Fibroblast of mammary gland (primary cell): ENCODE measurements at places on chromosomes 5 and 9.

- DNase-seq = no peak
Measured at GRCh38 chr5:109571785-109572184, 117.9 kb upstream of the MAN2A1 start.

GRCh38 chr9:134983074-134983473, 65.4 kb upstream of the FCN1 start:
- DNase-seq = peak; percentile 17

GRCh38 chr9:14027116-14027800, 286.7 kb downstream of the NFIB start:
- no peak for DNase-seq

DNA sequence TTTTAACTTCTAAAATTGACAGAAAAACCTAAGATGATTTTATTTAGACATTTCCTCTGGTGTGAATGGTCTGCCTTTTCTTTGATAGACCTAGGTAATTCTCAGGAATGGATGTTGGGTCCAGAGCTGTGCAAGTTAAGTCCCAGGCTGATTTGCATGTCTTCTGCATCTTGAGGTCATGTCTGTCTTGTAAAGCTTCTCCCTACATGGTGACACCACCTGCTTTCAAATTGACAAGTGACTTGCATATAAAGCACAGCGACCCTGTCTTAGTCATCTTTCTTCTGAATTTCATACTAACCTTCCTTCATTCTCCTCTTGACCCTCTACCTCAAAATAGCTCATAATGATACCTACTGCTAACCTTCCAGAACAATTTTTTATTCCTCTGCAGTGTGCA, 29.2 kb downstream of the OSTF1 start:
- no peak for DNase-seq

GRCh38 chr5:145976431-145977155, 40.2 kb downstream of the SH3RF2 start:
- no peak for DNase-seq

- peak; percentile 42 for DNase-seq
Measured at GRCh38 chr9:76592091-76592973, 133.3 kb downstream of the GCNT1 start.

DNA sequence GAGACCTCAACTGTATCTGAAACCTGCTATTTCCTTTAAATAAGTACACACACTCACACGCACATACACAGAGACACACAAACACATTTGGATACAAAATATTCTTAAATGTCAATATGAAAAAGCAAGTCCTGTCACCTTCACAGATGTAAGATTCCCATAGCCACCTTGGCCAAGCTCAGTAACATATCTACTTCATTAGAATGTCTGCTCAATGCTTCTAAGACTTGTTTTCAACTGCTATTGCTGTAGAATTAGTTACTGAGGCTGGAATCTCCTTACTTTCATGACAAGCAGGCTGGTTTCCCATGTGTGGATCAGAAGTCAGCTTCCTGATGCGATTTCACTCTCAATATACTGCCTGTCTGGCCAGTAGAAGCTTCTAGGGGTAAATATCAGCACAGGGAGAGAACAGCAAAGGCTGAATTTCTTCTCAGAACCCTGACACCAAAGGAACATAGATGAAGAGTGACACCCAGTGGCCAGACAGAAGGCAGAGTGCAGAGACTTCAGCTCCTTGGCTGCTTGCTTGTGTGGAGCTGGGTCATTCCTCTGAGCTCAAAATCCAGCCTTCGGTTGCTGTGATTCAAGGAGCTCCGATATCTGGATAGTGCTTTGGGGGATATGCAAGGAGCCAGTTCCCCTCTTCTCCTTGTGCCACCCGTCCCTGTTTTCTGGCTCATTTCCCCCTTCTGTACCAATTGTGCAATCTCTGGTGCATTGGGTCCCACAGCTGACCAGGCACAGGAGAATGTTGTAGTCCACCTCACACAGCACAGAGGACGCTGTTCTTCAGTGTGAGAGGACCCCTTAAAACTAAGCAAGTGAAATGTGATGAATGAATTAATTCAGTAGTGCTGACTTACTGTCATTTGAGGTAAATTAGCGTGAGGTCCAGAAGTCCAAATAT, 26.6 kb upstream of the ABLIM3 start:
- peak; percentile 86 for DNase-seq

DNA sequence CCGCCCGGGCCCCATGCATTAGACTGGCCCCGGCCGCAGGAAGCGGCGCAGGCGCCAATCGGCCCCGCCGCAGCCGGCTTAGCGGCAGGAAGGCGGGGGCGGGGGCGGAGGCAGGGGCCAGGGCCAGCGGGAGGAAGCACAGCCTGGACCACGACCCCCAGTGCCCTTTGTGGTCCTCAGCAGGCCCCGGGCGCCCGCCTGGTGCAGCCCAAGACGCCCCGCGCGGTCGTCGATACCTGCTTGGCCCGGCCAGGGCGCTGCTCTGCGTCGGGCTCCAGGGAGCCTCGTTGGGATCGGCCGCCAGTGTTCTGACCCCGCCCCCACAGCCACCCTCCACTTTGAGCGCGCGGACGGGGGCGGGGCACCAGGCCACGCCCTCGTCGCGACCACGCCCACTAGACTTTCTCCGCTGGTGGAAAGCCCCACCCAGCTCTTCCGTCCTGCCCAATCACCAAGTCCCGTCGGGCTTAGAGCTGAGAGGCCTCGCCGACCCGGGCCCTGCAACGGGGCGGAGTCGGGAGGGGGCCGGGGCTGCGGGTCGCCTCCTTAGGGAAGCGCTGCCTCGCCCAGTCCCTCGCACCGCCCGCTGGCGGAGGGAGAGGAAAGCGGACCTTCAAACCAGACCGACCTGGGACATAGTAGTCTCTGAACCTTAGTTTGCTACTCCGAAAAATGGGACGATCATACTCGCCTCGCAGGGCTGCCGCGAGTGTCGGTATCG, at the start of gene PDLIM7:
Gene PDLIM7, minus strand, starts transcription at position 313 of the 721 bp plus-strand sequence. CDS start 1,092 bp downstream, outside the sequence.
- peak; percentile 96 for DNase-seq

DNA sequence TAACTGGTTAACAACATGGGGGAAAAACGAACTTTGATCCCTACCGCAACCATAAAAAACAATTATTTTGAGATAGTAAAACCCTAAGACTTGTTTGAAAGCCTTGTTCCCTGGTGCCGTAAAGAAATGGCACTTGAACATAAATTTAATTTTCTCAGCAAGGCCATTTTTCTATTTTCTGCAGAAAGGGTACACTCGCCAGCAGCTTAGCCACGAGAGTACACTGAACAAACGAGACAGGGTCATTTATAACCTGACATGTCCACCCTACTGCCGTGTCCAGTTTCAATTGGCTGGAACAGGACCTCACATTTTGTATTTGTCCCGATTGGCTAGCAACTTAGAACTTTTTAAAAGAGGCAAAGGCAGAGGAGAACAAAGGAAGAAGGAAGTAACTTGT, 26.8 kb downstream of the FBXW11 start:
- no peak for DNase-seq

GRCh38 chr5:123976379-123977033, 464.5 kb downstream of the CSNK1G3 start:
- no peak for DNase-seq

GRCh38 chr5:37900692-37901091, 60.9 kb upstream of the GDNF start:
- DNase-seq = peak; percentile 76

DNA sequence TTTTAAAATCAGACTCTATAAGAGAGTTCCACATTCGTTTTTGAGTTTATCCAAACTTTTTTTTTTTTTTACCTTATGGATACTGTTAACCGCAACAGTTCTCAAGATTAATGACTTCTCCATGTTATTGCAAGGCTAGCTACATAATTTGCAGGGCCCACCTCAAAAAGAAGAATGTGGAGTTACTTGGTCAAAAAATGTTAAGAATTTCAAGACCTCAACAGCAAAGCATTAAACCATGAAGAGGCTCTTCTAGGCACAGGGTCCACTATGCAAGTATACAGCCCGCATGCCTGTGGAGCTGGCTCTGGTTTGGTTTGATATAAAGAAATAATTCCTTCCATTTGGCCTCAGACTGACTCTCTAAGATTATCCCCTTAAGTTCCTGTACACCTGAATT, 133.3 kb upstream of the TLX3 start:
- no peak for DNase-seq

DNA sequence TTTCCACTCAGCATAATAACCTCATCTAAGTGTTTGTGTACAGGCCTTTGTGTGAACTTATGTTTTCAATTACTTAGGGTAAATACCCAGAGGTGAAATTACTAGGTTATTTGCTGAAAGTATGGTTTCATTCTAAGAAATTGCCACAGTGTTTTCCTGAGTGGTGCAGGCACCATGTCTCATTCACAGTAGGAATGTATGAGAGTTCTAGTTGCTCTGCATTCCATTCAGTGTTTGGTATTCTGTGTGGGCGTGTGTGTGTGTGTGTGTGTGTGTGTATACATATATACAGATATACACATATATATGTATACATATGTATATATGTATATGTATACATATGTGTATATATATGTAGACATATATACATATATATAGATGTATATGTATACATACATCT, 8.8 kb upstream of the SVEP1 start:
- DNase-seq = no peak

DNA sequence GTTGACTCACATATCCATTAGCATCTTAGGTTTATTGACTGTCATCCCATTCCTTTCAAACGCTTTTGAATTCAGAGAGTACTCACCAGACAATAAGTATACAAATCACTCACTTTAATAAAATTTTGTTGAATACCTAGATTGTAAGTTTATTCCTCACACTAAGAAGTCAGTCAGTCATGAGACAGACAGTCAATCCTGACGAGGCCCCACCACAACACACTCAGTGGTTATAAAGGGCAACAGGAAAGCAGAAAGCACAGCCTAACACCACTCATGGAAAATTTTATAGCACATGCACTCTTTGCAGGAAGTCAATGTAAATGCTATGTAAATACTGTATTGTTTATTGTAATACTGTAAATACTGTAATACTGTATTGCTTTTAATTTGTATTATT, 176.3 kb upstream of the PTGER4 start:
- no peak for DNase-seq

GRCh38 chr5:40223884-40224402, 455.8 kb upstream of the PTGER4 start:
- DNase-seq = peak; percentile 95

DNA sequence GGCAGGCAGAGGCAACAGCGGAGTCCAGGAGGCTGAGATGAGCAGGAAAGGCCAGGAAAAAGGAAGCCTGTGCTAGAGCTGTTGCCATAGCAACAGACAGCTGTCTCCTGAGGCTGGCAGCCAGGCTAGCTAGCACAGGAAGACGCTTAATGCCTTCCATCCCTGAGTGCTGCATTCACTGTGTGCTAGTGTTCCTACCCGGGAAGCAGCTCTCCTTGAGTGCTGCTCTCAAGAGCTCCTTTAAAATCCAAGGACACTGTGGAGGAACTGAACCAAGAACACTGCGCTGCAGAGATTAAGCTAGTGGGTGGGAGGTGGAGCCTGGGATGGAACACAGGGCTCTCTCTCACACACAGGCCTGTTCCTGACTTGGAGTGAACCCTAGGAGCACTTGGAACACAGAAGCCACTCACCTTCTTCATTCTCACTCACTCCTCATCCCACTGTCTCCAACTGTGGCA, 53.5 kb upstream of the IL7R start:
- peak; percentile 72 for DNase-seq

GRCh38 chr9:14627513-14627912, 65.7 kb downstream of the ZDHHC21 start:
- no peak for DNase-seq

DNA sequence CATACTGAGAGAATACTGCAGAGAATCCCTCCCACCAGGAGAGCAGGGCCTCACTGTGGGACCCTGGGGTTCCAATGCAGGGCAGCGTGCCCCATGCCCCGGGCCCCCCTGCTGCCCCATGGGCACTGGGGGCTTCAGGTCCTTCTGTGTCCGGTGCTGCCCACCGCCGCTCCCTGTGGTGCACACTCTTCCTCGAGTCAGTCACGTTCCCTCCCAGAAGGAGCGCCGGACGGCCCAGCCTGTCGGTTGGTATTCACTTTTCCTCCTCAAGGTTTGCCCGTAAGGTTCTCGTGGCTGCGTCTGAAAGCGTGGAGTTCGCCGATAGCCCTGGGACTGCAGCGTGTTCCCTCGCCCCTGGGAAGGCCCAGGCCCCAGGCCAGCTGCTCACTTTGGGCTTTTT, 48.1 kb upstream of the FCN2 start:
- no peak for DNase-seq

DNA sequence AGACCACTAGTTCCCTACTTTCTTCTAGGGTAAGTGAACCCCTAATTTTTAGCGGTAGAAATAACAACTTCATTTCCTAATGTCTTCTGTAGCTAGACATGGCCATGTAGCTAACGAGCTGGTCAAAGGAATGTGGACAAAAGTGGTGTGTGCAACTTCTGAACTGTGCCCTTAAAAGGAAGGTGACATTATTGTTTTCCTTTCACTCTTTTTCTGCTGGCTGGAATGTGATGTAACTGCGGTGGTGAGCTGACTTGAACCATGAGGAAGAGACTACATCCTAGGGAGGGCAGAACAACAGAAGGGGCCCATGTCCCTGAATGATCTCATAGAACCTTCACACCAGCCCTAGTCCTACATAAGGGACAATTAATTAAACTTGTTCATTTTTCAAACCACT, 1.3 kb upstream of the SNX2 start:
- DNase-seq = no peak

- DNase-seq = peak; percentile 3
Measured at GRCh38 chr9:36815566-36816348, 218.3 kb downstream of the PAX5 start.

- DNase-seq = no peak
Measured at GRCh38 chr9:120683150-120683549, 31.1 kb downstream of the MEGF9 start.

GRCh38 chr5:14777932-14778791, 93.4 kb downstream of the ANKH start:
- no peak for DNase-seq

DNA sequence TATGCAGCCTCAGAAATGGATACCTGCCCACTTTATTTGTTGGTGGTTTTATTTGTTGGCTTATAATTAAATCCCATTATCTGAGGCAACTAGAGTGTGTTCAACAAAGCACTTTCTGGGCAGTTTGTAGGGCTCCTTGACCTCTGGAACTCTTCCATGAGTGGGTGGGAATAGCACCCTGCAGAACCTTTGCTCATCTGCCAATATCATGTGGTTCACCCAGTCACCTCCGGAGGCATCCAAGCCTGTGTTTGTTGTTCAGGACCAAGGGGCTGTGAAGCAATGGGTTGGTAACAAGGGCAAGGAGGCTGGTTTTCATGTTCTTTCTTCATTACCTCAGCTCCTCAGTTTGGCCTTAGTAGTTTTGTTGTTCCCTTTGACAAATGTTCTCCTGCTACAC, 314.0 kb downstream of the NDUFS4 start:
- DNase-seq = peak; percentile 61

DNA sequence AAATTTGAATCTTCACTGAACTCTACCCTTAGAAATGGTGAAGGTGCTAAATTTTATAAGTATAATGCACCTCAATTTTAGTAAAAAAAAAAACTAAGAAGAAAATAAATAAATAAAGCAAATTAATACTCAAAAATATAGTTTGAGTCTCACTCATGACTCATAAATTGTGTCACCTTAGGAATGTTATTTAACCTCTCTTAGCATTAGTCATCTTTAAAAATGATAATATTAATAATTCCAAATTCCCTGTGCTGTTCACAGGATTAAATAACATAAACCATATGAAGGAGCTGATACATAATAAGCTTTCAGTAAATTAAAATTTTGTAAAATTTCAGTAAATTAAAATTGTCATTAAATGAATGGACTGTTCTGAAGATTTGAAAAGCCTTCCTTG, 339.8 kb upstream of the RGMB start:
- peak; percentile 61 for DNase-seq
